ENCODE measurements at places on chromosomes 7 and 10. TPM values are rescaled to one million over a fixed set of nuclear protein-coding genes. Genes with fewer than 3 reads are reported as not detected.

Gene HTR7
- total RNA-seq = under 0.01 TPM

Gene GTPBP4
- 14.1 TPM for total RNA-seq

Gene COL17A1
- total RNA-seq = under 0.01 TPM

Gene PWWP2B
- 11.0 TPM for total RNA-seq
